Stimulated activated CD4-positive, alpha-beta T cell treated with anti-CD3 and anti-CD28 coated beads, Interleukin-15, amount 100 ng/mL, for 1 hour (primary cell): ENCODE measurements at places on chromosomes 1 and 21.

DNA sequence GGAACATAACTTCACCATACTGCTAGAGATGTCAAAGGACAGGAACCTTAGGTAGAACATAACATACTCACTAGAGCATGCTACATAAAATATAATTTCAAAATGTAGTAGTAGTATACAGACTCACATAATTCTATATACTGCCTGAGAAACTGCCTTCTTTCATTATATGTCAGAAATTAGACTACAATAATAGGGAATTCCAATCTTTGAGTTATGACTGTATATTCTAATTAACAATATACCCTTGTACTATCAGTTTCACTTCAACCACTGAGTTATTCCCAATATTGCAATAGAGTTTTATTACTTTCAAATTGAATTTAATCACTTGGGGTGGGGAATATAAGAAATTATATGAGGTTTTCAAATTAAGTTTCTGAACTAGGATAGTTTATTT, 44.0 kb downstream of the OMA1 start:
- no peak for DNase-seq

DNA sequence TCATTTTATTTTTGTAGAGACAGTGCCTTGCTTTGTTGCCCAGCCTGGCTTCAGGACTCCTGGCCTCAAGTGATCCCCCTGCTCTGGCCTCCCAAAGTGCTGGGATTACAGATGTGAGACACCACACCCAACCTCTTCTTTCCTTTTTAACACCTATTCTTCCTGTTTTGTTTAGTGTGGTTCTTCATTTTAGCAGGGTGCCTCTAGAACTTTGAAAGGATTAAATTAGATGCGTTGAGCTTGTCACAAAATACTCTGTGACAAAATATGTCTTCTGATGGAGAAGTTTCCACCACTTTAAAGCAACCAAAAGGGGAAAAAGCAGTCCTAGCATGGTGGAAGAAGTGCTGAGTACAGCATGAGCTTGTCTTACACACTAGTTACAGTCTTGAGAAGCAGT, 42.0 kb downstream of the CDC14A start:
- DNase-seq = no peak

DNA sequence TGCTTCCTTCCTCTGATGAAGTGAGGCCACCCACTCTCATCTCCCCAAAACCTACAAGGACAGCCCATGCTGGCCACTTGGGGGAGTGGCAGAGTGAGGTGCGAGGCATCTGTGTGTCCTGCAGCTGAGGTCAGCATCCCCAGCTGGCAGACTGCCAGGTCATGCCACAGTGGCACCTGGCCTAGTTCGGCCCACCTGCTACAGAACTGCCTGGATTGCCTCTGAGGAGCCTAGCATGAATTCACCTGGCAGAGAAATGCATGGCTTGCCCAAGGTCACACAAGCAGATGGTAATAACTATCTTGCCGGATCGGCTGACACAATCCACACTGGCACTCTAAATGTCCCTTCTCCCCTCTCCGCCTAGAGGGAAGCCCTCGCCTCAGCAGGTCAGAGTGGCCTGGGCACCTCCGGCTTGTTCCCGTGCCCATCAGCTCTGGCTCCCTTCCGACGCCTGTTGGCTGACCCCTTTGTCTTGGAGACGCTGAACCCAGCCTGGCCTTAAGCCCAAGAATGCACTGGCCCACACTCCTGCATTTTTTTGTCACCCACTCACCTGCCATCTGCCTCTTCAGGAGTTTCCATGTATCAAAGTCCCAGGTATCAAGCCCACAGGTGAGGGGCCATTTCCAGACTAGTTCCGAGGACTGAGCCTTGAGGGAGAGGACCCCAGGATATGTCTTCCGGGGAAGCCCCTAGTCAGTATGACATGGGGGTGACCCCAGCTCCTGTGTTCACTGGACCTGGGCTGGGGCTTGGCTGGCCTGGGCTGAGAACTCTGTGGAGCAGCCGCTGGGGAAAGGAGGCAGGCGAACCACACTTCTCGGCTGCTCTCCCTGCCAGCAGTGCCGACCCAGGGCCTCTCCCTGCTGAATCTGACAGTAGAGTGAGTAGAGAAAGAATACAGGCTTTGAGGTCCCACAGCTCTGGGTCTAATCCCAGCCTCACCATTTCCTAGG, 21.7 kb downstream of the ECE1 start:
- DNase-seq = no peak

GRCh38 chr1:34164771-34165391, at the start of gene CSMD2:
Gene CSMD2, minus strand, starts transcription at chr1:34165230. Its CDS starts 133 bp downstream, at chr1:34165097.
- DNase-seq = no peak

- DNase-seq = no peak
These were observed 84.2 kb downstream of the LACTBL1 start for GRCh38 chr1:22888320-22889075.

DNA sequence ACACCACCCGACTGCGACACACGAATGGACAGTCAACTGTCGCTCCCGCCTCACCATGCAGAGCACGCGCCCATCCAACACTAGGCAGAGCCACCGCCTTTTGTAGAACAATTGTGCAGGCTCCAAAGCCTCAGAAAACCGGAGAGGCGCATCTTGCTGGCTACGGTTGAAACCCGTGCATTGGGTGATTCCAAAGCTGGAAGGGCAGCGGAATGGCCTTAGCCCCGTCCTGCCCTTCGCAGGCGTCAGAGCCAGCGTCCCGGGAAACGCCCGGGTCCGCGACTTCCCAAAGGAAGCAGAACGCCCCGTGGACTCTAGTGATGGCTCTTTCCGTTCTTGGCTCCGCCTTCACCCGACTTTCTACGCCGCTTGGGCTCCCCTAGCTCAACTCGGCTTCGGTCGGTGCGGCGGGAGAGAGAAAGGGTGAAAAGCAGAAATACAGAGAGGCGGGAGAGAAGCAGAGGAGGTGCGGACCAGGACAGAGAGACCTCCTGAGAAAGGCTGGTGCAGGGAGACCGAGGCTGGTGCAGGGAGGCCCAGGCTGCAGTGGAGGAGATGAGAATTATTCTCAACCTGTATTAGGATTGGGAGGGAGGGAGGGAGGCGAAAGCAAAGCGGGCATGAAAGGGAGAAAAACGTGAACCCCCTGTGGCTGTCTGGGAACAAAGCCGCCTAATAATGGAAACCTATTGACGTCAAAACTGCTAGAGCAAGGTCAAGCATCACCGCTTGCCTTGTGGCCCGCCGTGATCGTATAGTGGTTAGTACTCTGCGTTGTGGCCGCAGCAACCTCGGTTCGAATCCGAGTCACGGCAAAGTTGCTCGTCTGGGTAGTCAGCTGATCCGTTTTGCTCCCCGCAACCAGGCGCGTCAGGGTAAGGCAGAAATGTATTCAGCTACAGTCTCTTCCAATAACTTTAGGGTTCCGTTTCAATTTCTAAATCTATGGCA, 99.5 kb downstream of the PRKAB2 start:
- no peak for DNase-seq

DNA sequence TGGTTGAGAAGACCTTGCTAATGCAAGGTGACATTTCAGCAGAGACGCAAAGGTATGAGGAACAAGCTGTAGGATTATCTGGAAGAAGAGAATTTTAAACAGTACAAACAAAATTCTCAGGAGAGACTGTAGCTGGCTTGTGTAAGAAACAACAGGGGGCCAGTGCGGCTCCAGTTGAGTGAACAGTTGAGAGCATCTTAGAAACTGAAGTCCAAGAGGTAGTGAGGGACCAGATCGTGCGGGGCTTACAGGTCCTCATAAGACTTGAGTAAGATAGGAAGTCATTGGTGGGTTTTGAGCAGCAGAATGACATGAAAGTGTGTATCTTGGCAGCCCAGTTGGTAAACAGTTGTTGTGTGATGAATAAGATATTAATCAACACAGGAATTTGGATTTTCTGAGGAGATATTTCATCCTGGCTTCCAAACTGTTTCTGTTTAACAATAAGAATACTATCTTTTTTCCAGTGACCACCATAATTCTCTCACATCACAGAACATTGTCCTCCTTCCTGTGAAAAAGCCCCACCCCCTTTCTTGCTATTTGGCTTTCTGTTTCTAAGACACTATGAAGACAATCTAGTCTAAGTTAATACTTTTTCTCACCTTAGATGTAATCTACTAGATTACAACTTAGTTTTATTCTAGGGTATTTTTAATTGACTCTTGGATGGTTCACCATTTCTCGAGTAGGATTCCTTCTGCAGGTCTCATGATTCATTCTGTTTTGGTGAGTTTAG, 62.4 kb downstream of the SASS6 start:
- DNase-seq = no peak

DNA sequence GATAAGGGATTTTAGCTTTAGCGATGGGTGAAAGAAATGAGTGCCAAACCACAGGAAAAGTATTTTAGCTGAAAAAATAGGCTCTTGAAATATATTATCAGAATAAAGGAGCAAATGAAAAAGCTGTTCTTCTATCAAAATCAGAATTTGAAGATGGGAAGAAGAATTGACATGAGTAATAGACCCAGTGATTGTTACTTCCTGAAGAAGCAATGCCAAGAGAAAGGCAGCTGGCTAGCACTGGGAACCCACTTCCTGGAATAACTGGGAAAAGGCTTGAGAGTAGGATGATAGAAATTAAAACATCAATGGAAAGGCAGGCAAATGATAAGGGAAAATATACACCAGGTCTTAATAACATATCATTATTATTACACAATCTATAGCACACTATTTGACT, 29.9 kb upstream of the LYPLAL1 start:
- no peak for DNase-seq

DNA sequence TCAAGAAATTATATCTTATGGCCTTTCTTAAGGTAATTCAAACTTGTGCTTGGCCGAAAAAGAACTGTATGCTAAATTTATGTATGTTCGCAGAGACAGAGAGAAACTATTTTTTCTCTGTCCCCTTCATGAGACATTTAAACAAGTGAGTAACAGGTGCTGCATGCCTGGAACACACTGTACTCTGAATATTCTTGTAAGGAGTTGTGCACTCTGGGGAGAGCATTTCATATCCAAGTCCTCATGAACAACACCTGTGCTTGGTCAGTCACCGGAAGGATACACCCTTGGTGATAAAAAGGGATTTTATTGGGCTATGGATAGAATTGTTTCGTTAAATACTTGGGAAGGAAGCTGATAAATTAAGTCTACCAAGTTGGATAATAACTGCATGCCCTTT, 220.8 kb upstream of the NRIP1 start:
- DNase-seq = no peak

GRCh38 chr1:63866084-63866483, 92.3 kb downstream of the ROR1 start:
- no peak for DNase-seq

DNA sequence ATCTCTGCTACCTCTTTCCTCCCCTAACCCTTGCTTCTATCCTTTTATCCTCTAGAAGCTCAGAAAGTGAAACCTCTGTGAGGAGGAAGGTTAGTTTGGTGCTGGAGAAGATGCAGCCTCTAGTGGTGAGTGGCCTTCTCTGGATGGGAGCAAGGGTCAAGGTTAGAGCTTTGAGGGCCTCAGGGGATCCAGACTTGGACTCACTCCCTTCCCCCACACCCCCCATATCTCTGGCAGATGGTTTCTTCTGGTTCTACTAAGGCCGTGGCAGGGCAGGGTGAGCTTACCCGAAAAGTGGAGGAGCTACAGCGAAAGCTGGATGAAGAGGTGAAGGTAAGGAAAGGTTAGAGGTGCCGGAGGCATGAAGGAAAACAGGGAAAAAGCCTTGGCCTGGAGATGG, 9.2 kb downstream of the CGN start:
- no peak for DNase-seq

DNA sequence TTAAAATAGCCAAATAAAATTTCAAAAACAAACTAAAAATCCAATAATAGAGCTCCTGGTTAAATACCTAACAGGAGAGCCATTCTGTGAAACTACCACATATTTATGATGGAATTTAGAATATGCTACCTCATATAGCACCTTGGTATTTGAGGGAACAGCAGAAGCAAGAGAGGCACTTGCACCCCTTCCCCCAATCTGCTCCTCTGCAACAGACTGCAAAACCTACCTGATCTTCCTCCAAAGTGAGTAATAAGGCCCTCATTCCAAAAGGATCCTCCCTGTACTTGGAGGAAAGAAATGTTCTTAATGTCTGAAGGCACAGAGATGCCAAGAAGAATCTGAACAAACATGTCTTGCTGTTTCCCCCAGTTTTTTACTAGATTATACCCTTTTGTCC, 28.1 kb upstream of the RNPC3 start:
- DNase-seq = no peak

GRCh38 chr21:29721964-29722363, 217.8 kb downstream of the GRIK1 start:
- no peak for DNase-seq

- no peak for DNase-seq
These were observed 1.3 kb downstream of the JAM2 start for GRCh38 chr21:25640202-25640942.

DNA sequence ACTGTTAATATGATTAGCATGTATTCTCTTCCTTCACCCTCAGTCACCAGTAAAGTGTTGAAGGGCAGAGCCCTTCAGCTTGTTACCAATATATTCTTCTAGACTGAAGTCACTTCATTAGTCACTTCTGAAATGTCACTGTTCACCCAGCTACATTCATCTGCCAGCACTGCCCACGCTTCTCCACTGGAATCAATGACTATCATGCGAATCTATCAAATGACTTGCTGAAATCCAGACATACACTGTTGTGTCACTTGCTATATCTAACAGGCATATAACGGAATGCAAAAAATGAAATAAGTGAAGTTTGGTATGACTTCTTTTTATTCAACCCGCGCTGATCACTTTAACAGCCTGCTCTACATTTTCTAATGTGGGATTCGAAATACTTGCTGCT, 16.1 kb downstream of the FH start:
- no peak for DNase-seq

- DNase-seq = no peak
These were observed 146.7 kb downstream of the KCNT2 start for GRCh38 chr1:196461521-196461920.

DNA sequence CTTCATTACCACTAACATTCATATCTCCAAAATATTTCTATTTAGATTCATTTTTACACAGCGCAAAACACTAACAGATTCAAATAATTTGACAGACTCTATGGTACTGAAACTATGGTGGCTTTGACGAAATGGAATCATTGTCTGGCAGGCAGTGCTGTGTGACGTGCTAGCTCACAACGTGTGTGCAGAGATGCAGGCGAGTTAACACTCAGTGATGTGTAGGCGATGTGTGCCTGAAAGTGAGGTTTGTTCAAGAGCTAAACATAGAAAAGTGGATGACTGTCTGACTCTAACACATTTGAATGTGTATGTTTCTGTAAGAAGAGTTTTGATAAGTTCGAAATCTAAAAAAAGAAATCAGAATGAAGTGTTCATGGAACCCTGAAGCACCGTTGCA, 97.7 kb downstream of the RYR2 start:
- no peak for DNase-seq
